ENCODE measurements at places on chromosomes 5 and 9. TPM values are rescaled to one million over a fixed set of nuclear protein-coding genes. Genes with fewer than 3 reads are reported as not detected.

GRCh38 chr5:110321117-110321516, 405.4 kb downstream of the TMEM232 start:
- DNase-seq: no peak

DNA sequence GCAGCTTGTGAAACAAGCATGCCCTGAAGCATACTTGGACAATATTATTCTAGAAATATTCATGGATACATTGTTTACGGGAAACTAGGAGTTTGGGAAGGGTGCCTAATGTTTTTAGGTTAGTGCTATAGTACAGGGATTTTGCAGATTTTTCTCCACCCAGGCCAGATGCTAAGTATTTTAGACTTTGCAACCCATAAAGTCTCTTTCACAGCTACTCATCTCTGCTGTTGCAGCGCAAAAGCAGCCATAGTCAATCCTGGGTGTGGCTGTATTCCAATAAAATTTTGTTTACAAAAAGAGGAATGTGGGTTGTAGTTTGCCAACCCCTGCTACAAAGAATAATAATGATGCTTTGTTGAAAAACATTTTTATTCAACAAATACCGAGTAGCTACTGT, 106.2 kb downstream of the CEMIP2 start:
- no peak for DNase-seq

DNA sequence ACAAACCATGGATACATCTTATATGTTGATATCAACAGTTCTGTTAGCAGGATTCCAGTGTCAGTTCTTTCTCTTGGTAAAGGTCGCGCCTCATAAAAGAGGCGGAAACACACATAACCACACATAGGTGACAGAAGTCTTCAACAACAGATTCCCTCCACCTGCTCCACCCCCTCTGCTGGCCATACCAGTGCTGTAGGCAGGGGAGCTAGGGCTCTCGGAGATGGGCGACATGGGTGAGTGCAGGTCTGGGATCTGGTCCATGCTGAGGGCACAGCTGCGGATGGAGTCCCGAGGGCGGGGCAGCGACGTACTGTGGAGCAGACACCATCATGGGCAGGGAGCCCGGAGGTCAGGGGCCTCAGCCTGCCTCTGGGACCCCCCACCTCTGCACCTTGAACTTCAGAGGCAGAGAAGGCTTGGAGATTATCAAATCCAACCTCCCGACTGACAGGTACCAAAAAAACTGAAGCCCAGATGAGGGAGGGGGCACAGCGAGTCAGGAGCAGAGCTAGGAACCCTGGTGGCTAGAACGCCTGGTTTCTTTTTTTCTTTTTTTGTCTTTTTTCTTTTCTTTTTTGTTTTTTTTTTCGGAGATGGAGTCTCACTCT, 12.0 kb upstream of the TOR2A start:
- DNase-seq: no peak

- no peak for DNase-seq
These were observed 20.9 kb downstream of the CSF2 start for GRCh38 chr5:132094393-132095076.

DNA sequence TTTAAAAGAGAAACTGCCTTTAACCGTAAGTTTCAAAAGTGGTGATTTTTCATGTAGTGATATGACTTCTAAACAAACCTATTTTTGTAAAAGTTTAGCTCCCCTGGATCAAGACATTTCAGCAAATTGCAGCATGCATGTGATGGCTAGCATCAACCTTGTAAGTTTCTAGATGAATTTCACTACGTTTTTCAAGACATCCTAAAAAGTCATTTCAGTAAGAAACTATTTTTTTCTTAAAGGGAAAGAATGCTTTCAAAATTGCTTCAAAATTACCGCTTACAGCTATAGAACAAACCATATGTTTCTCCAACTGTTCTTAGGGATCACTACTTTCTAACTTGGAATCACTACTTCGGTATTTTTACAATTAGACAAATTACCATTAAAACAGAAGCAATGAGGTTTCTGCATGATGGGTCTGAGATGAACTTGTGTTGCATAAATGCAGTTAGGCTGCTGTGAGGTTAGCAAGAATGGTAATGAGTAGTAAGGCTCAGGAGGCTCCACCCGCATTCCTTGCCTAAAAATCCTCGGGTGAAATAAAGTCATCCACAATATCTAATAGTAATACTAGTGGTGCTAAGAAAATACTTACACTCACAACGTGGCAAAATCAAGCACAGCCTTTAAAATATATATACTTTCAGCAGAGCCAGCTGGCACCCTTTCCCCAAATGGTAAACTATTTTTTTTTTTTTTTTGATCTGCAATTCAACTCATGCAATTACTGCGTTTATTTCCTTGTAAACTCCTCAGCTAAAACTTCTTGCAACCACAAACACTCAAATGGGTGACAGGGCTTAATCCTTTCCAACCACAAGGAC, 53.8 kb downstream of the CDC14B start:
- DNase-seq: no peak

- DNase-seq: peak; percentile 7
These were observed 13.2 kb upstream of the PPP1R2B start for GRCh38 chr5:156836846-156837245.

DNA sequence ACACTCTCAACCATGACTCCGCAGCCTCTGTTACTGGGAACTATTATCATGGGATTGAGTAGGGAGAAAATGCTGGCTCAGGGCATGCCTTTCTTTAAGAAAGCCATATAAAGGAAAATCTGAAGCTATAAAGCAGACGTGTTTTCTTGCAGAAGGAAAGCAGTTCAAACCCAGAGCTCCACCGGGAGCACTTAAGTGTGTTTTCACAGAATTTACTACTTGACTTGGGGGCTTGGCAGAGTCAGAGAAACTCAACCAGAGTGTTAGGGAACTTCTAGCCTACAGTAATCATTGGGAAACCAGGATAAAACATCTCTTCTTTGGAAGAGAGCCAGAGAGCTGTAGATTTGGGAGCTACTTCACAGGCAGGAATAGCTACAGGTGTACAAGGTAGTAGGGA, 283.4 kb upstream of the ADRA1B start:
- DNase-seq: no peak

- DNase-seq: no peak
These were observed 176.7 kb upstream of the ZNF608 start for GRCh38 chr5:124923131-124923530.

- DNase-seq: peak; percentile 6
These were observed 91.9 kb upstream of the GABRP start for GRCh38 chr5:170691657-170692056.

DNA sequence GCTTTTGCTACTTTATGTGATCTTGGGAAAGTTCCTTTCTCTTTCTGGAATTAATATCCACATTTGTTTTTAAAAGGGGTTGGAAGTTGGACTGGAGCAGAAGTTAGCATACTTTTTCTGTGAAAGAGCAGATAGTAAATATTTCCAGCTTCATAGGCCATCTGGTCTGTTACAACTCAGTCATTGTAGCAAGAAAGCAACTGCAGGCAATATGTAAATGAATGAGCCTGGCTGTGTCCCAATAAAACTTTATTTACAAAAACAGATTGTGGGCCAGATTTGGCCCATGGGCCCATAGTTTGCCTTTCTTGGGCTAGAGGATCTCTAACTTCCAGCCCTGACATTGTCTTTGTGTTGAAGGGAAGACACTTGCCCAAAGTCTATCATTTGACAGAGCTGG, 104.4 kb downstream of the ACTL7B start:
- DNase-seq: no peak

DNA sequence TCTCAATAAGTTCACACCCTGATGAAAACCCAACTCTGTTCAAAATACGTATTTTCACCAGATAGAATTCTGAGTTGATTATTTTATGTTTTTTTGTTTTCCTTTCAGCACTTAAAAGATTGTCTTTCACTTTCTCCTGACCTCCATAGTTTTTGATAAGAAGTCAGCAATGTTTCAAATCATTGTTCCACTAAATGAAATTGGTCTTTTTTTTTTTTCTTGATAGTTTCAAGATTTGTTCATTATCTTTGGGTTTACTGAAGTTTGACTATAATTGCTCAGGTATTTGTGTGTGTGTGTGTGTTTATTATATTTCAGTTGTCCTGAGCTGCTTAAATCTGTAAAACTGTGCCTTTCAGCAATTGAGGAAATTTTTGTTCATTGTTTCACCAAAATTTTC, 498.7 kb downstream of the TLE1 start:
- no peak for DNase-seq

- DNase-seq: no peak
These were observed 11.8 kb upstream of the SLC9A3 start for GRCh38 chr5:535846-536698.

GRCh38 chr9:129054163-129054851, 17.9 kb downstream of the MIGA2 start:
- DNase-seq: no peak

DNA sequence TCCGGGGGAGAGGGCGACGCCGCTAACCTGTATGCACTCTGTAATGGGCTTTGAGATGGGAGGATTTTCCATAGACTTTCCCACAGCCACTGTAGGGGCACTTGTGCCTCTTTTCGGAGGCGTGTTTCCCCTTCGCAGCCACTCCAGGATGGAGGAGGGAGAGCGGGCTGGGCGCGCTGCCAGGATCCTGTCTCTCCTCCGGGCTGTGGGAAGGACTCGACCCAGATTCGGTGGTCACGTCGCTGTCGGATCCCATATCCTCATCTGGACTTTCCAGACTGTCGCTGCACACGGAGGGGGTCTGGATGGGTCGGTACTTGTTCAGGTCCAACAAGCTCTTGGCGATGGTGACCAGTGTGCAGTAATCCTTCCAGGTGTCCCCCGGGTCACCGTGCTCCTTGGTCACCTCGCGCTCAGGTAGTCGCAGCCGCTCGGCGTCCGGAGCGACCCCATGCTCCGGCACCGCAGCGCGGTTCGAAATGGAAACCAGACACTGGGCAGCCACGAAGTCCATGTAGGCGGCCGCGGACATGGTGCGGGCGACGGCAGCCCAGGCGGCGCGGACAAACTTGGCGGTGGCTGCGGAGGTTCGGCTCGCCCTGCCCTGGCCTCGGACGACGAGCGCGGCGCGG, 1.5 kb downstream of the KLF9 start:
- DNase-seq: peak; percentile 93

DNA sequence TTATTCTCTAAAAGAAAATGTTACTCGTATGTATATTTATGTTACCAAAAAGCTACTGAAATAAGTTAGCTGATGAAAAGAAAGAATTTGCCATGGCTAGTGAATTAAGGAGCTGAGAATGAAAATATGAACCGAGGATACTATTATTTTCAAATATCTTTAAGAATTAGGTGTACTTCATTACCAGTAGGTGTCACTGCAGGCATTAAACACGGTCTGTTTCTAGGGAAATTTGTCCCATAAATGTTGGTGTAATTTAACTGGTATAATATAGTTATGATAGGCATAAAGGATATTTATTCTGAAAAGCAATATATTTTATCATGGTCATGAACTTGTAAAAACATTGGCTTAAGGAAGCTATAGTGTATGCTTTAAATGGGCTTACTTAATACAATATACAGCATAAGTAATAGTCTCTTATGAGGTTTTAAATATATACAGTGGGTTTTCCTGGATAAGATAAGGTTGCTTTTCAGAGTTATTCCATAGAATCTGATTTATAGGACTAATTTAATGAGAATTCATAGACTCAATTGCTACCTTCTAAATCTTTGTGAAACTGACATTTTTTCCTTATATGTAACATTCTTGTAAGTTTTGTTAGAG, 72.4 kb upstream of the MPDZ start:
- peak; percentile 83 for DNase-seq

GRCh38 chr5:117255211-117256027, 680.8 kb upstream of the SEMA6A start:
- no peak for DNase-seq

DNA sequence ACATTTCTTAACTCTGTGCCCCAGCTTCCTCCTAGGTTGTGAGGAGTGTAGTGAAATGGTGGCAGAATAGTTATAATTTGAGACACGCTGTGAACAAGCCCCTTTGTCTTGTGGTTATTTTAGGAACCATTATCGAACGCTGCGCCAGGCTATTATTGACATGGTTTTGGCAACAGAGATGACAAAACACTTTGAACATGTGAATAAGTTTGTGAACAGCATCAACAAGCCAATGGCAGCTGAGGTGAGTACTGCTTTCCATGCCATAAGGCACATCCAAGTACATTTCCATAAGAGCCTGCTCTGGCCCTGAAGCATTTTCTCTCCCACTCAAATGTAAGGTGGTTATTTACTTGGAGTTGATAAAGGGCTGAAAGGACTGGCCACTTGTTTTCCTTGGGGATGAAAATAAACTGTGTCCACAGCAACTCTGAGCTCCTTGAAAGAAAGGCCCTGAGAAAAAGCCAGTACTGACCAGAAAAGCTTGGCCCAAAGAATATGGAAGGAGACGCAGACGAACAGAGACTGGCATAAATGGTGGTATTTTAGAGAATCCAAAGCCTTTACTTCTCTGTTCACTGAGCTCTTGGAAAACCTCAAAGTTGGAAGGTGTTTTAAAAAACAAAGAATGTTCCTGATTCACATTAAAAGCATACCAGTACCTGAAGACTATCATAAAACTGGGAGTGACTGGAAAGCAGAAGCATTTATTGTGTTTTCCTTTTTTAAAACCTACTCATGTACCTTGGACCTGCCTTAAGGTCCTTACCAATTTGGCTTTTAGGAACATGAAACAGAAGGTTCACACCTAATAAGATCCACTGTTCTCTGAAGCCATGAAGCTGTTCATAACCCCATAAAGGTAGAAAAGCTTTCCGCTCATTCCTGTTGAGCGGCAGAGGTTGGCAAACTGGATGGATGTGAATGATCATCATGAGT, 72.2 kb downstream of the WDR41 start:
- DNase-seq: no peak

DNA sequence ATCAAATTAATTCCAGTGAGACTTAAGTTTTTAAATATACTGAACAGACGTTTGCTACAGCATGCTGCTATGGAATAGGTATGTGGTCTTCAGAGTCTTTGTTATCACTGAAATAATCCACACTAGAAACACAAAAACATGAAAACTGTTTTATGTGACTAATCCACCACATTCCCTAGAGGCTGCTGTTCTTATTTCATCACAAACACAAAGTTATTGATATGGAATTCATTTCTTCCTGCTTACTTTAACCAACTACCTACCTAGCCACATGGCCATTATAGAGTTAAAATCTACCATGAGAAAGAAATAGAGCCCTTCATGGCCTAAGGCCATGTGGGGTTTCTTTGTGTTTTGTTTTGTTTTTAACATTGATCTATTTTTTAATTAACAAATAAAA, 232.3 kb upstream of the PTGER4 start:
- DNase-seq: no peak

DNA sequence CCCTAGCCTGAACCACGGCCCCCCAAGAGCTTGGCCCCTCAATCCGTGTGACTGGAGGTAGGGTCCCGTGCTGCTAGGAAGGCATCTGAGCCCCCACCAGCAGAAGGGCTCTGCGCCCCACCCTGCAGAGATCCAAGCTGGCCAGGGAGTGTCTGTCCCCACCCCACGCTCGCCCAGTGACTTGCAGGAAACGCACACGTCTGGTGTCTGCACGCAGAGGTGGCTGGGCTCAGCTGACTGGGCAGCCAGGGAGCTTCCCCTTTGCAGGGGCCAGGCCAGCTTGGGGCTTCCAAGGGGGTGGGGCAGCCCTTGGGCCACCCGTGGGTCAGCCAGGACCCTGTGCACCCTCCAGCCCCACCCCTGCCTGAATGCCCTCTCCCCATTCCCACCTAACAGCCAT, 24.3 kb downstream of the NOTCH1 start:
- peak; percentile 35 for DNase-seq

The JAKMIP2 gene
- total RNA-seq: 1.3 TPM

The IL13 gene
- not detected for total RNA-seq

The DMRTA1 gene
- total RNA-seq: 2.9 TPM

The GABRB2 gene
- total RNA-seq: 0.73 TPM

The BAAT gene
- 0.55 TPM for total RNA-seq

The MARVELD2 gene
- 20.6 TPM for total RNA-seq

The SLC6A7 gene
- not detected for total RNA-seq

The GNA14 gene
- total RNA-seq: 12.5 TPM

The PSAT1 gene
- 0.45 TPM for total RNA-seq

The HSPA4 gene
- 79.1 TPM for total RNA-seq

Measured in stomach (tissue), 19 donors.